Effector CD4-positive, alpha-beta T cell (primary cell): ENCODE measurements at places on chromosomes 3 and 15.

GRCh38 chr3:27939940-27940339 is 217.8 kb upstream of the EOMES start:
- no peak for DNase-seq

GRCh38 chr15:68201153-68201878 is 3.8 kb downstream of the CALML4 start:
- no peak for DNase-seq

GRCh38 chr15:66943456-66944095 is 121.8 kb upstream of the SMAD3 start:
- no peak for DNase-seq

GRCh38 chr3:167862104-167862730 is 126.7 kb downstream of the SERPINI1 start:
- DNase-seq: no peak

DNA sequence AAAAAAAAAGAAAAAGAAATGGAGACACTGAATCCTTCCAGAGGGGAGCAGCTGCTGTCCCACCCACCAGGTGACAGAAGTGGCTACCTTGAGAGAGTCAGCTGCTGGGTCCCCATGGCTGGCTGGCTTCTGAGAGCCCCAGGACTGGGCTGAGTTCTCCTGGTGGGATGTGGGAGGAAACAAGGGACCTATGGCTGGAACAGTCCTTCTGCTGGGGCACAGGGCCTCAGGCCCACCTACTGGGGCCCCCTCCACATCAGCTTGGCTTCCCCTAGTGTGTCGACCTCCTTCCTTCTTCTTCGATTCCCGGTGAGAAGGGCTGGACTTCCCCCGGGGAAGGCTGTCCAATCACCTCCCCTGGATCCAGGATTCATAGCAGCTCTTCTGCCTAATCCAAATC is 32.3 kb downstream of the PRR20G start:
- no peak for DNase-seq

GRCh38 chr3:13308380-13308801 is 111.7 kb downstream of the NUP210 start:
- DNase-seq: no peak
